Motor neuron (in vitro differentiated cells): ENCODE measurements at places on chromosomes 4 and X.
A peak's percentile ranks its signal among the peaks of the same experiment; 100 is the strongest.

GRCh38 chr4:108276690-108277089 is 108.0 kb upstream of the LEF1 start:
- no peak for ATAC-seq

DNA sequence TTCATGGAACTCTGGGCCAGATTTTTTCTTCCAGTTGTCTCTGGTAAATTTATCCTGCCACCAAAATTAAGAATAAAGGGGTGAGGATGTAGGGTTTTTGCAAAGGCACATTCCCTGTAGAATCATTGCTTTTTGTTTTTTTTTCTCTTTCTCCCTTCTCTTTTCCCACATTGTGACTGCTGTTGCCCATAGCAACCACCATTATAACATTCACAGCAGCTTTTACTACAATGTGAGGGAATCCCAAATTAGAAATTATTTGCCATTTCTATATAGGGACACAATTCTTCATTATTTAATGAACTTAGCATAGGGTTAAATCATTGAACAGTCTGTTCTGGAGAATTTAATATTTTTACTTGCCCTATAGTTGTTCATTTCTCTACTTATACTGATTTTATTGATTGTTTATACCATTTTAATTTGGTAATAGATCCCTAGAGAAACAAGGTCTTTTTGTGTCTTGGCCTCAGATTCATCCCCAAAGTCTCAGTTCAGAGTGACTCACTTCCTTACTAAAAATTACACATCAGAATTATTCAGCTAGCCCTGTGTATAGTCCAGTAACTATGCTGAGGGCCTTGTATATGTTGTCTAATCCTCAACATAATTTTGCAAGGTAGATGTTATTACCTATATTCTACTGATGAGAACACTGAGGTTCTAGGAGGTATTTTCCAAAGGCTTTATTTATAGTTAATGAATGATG is 80.8 kb upstream of the ANK2 start:
- no peak for ATAC-seq

- no peak for ATAC-seq
Observed at GRCh38 chr4:54439831-54440243, 210.7 kb downstream of the PDGFRA start.

- ATAC-seq: no peak
Observed at GRCh38 chrX:68895341-68895755, 66.5 kb downstream of the EFNB1 start.

- no peak for ATAC-seq
Observed at GRCh38 chr4:180106122-180106521, 2137.1 kb upstream of the TENM3 start.

GRCh38 chr4:152937336-152938236 is 1.5 kb downstream of the FHDC1 start:
- ATAC-seq: peak; percentile 67

- no peak for ATAC-seq
Observed at GRCh38 chr4:120070196-120070595, 3.5 kb upstream of the MAD2L1 start.

GRCh38 chr4:54800831-54801530 is 143.2 kb downstream of the KIT start:
- ATAC-seq: no peak

DNA sequence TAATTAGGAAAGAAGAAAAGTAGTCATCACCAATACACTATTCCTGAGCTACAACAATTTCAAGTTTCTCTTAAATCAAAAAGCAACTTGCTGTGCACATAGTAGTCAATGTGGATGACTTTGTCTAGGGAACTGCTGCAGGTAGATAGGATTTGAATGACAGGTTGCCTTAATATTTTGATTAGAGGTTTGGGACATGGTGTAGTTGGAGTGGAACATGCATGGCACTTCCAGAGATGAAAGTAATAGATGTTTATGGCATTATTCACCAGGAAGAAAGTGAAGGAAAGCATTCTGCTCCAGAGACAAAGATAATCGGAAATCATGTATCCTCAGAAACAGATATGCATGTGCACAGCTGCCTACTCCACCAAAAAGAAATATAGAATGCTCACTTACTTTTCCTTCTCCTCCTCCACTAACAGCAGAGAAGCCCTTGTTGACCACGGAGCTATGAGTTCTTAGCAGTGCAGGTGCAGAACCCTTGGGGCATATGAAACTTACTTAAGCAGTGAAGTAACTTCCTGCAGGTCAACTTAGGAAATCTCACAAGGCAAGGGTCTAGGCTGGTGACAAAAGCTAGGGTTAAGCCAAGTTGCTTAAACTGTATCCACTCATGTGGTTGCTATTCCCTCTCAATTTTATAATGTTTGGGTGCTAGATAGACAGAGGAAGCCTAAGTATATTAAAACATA is 390.8 kb downstream of the HNRNPD start:
- ATAC-seq: no peak

DNA sequence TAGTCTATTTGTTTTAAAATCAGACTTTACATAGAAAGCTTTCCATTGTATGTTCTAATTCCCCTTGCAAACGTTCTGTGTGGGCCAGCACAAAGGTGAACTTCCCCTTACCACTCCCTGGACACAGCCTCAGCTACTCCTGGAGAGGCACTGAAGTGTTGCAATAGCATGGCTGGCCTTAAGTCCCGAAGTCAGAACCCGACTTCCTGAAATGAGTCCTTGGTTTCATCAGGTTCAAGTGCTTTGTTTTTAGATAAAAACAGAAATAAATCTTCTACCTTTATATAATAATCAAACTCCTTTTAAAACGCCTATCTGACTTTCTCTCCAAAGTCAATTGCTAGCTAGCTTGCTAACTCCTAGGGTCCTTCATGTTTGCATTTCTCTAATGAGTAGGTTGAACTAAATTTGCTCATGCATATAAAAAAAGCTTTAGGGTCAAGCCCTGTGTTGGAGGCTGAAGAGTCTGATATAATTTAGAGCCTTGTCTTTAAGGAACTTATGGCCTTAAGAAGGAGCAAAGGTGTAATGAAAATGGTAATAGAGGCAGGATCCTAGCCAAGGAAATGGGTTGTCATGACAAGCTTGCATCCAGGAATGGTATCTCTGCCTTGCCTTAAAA is 9.0 kb downstream of the BMP3 start:
- no peak for ATAC-seq
